ENCODE measurements at places on chromosomes 16 and 17. TPM values are rescaled to one million over a fixed set of nuclear protein-coding genes. Genes with fewer than 3 reads are reported as not detected.

Gene RHBDF1
- 0.64 TPM for polyA plus RNA-seq

Gene EFCAB13
- polyA plus RNA-seq, result not detected

Gene PRSS21
- not detected for polyA plus RNA-seq

Gene KRT32
- polyA plus RNA-seq, result not detected

Gene NATD1
- polyA plus RNA-seq, result not detected

Gene DLX3
- polyA plus RNA-seq, result not detected

Gene SLC35G6
- not detected for polyA plus RNA-seq

Gene TEX14
- polyA plus RNA-seq, result 2.9 TPM

Gene KNOP1
- 31.2 TPM for polyA plus RNA-seq

Gene MMP15
- 4.4 TPM for polyA plus RNA-seq

Gene WNT3
- 9.9 TPM for polyA plus RNA-seq

Gene TLCD1
- polyA plus RNA-seq, result 3.5 TPM

Gene CACNG4
- 0.27 TPM for polyA plus RNA-seq

Gene TPSD1
- polyA plus RNA-seq, result not detected

Gene RAB40C
- polyA plus RNA-seq, result 0.60 TPM

Gene SDR42E1
- polyA plus RNA-seq, result not detected

Gene NLRC5
- polyA plus RNA-seq, result 3.2 TPM

Gene KRTAP4-4
- polyA plus RNA-seq, result not detected

Gene GP2
- not detected for polyA plus RNA-seq

Gene KRTAP4-6
- polyA plus RNA-seq, result not detected

Gene DOK4
- polyA plus RNA-seq, result 0.77 TPM

Gene CCL17
- polyA plus RNA-seq, result not detected

Gene SLFN11
- 0.27 TPM for polyA plus RNA-seq

Gene SPATA32
- polyA plus RNA-seq, result not detected

Gene KRTAP1-4
- polyA plus RNA-seq, result not detected

Gene CDH8
- 20.0 TPM for polyA plus RNA-seq

Gene FCSK
- polyA plus RNA-seq, result 0.69 TPM

Gene CMTM1
- polyA plus RNA-seq, result not detected

Gene SLC5A11
- 18.1 TPM for polyA plus RNA-seq

Gene TMEM235
- polyA plus RNA-seq, result not detected

Gene AGRP
- polyA plus RNA-seq, result not detected

Gene PPP1R1B
- polyA plus RNA-seq, result 272 TPM

Gene TP53TG3
- not detected for polyA plus RNA-seq

Gene OMG
- 351 TPM for polyA plus RNA-seq

Gene MYH8
- polyA plus RNA-seq, result not detected

Gene MPHOSPH6
- polyA plus RNA-seq, result 150 TPM

Gene ABCA8
- polyA plus RNA-seq, result 5.3 TPM

Data from Purkinje cell (primary cell).